Stimulated activated CD8-positive, alpha-beta memory T cell treated with anti-CD3 and anti-CD28 coated beads, Interleukin-4, amount 100 ng/mL, for 4 hours (primary cell): ENCODE measurements at places on chromosomes 4 and X.

DNA sequence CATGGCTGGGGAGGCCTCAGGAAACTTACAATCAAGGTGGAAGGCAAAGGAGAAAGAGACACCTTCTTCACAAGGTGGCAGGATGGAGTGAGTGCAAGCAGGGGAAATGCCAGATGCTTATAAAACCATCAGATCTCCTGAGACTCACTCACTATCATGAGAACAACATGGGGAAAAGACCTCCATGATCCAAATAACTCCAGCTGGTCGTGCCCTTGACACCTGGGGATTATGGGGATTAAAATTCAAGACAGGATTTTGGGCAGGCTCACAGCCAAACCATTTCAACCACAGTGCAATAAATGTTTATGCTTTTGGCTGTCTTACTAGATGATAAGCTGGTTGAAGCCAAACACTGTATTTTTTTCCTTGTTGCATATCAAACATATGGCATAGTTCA is 1112.4 kb downstream of the STIM2 start:
- DNase-seq, result no peak

GRCh38 chr4:65023883-65024670 is 614.8 kb upstream of the TECRL start:
- DNase-seq, result no peak

GRCh38 chr4:128728190-128728589 is 81.3 kb upstream of the JADE1 start:
- DNase-seq, result no peak

DNA sequence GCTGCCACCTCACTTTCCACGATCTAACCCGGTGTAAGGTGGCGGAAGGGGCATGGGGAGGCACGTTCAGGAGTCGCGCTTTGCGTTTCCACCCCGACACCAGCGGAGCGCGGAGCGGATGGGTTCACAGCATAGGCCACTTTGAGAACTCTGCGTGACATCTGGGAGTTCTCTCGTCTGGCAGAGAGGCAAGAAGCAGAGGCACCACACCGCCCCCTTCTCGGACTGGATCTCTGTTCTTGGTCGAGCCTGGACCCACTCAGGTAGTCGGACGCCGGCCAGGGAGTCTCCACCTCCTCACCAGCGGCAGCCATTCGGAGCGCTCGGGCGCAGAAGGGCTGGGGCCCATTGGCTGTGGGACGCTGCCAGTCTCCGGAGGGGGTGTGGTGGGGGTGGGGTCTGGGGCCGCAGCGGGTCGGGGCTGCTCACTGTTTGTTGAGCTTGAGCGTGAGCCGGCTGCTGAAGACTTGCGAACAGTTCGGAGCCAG is at the start of gene DACH2:
Gene DACH2, plus strand, starts transcription at position 428 of the 488 bp plus-strand sequence.
- no peak for DNase-seq

DNA sequence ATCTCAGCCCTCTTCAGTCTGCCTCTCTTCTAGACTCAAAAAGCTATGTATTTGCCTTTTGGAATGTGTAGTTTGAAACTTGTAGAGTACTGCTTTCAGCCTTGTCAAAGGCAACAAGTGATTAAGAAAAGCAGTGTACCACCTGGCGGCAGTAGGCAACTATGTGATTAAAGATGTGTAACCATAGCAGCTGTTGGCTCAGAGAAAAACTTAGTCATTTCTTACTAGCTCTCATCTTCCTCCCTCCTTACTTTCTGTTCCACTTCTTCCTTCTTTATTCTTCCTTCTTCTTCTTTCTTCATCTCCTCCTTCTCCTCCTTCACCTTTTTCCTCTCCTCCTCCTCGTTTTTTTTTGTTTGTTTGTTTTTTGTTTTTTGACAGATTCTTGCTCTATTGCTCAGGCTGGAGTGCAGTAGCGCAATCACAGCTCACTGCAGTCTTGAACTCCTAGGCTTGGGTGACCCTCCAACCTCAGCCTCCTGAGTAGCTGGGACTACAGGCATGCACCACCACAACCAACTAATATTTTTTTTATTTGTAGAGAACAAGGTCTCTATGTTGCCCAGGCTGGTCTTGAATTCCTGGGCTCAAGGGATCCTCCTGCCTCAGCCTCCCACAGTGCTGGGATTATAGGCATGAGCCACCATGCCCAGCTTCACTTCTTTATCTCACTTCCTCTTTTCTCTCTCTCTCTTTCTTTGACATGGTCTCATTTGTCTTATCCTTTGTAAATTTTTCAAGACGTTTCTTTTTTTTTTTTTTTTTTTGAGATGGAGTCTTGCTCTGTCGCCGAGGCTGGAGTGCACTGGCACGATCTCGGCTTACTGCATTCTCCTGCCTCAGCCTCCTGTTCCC is 32.6 kb downstream of the ABHD18 start:
- DNase-seq, result no peak

DNA sequence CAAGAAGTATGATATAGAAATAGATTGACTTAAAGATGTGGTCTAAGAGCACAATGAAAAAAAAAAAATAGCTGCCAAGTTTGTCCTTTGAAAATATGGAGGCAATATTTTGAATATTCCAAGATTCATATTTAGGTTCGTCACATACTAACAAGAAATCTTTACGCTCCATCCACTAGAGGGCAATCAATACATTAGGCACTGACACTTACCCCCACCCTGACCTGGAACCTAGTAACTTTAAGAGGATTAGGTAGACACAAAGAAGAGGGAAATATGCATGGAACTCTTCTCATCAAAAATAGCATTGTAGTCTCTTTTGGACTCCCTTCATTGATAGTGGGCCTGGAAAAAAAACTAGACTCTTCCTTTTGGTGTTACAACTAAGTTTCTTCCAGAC is 1108.1 kb downstream of the PCDH19 start:
- no peak for DNase-seq

DNA sequence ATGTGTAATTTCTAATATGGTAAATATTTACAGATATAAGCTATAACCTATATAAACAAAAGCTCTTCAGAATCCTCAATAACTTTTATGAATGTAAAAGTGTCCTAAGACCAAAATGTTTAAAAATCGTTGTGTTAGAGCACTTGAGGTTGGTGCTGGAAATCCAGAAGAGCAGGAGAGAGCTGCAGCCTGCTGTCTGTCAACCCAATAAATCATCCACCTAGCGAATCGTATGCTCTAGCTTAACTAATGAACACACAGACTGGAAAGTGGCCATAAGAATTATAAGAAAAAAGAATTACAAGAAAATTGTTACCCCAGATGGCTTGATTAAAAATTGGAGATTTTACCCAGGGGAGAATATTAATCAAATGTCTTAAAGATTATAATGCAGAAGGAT is 17.0 kb downstream of the CFAP97 start:
- DNase-seq, result no peak

DNA sequence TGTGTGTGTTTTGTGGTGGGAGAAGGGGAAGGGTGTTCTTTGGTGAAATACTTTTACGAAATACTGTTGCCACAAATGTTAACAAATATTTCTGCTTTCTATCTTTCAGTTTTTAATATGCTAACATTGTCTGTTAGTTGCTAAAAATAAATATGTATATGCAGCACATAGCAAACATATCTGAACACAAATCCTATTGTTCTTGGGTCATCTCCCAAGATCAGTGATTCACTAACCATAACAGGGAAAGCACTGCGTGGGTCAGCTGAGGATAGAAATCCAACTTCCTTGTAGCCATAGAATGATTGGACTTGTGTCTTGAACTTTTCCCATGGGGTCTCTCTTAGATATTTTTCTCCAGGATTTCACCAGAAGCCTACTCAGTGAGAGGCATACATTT is 250.3 kb upstream of the FAM47A start:
- no peak for DNase-seq

DNA sequence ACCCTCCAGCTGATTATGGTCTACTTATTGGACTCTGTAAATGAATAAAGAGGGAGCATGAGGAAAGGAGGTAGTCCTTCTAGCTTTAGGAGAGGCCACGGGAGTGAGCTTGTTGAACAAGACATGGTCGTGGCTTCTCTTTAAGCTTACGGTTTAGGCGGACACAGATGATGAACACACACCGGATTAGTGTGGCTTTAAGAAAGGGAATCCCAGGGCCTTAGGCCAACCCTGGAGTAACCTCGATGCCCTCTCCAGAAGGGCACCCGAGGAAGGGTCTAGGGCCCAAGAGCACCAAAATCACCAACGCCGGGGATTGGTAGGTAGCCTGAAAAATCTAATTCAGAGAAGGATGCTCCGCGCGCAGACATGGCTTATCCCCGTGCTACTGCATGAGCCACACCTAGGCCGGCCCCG is 39.4 kb downstream of the ERVMER34-1 start:
- DNase-seq, result no peak

- no peak for DNase-seq
Observed at GRCh38 chrX:108285356-108285755, 152.9 kb downstream of the COL4A6 start.

- DNase-seq, result no peak
Observed at GRCh38 chrX:145002771-145003170, 244.5 kb upstream of the SPANXN1 start.

- DNase-seq, result no peak
Observed at GRCh38 chrX:46268412-46268811, 276.8 kb downstream of the ZNF674 start.

GRCh38 chrX:47751670-47752069 is 85.0 kb upstream of the ZNF81 start:
- DNase-seq, result no peak

DNA sequence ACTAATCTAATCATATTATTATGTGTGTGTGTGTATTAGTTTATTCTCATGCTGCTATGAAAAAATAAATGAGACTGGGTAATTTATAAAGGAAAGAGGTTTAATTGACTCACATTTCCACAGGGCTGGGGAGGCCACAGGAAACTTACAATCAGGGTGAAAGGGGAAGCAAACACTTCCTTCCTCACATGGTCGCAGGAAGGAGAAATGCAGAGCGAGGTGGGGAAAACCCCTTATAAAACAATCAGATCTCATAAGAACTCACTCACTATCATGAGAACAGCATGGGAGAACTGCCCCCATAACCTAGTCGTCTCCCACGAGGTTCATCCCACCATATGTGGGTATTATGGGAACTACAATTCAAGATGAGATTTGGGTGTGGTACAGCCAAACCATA is 190.9 kb upstream of the TAPT1 start:
- DNase-seq, result no peak

- DNase-seq, result no peak
Observed at GRCh38 chr4:104073229-104073628, 353.4 kb upstream of the TACR3 start.

- no peak for DNase-seq
Observed at GRCh38 chr4:41532336-41532735, 5.6 kb upstream of the LIMCH1 start.

DNA sequence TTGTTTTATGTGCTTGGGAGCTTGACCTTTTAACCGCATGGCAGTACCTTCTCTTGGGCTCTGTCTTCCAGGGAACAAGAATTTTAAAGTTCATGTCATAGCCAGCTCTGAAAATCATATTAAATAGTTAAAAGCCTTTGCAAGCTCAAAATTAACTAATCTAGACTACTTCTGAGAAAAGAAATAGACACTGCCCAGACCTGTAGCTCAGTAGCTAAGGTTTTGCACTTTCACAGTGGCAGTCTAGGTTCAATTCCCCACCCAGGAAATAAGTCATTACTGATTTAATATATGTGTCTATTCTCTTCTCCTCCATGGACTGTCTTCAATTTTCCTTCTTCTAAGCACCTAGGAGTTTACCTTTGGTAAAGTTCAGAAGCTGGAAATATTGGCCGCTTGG is 27.4 kb downstream of the HSD17B11 start:
- DNase-seq, result no peak
